ENCODE measurements at places on chromosomes 2 and 18. TPM values are rescaled to one million over a fixed set of nuclear protein-coding genes. Genes with fewer than 3 reads are reported as not detected.

DNA sequence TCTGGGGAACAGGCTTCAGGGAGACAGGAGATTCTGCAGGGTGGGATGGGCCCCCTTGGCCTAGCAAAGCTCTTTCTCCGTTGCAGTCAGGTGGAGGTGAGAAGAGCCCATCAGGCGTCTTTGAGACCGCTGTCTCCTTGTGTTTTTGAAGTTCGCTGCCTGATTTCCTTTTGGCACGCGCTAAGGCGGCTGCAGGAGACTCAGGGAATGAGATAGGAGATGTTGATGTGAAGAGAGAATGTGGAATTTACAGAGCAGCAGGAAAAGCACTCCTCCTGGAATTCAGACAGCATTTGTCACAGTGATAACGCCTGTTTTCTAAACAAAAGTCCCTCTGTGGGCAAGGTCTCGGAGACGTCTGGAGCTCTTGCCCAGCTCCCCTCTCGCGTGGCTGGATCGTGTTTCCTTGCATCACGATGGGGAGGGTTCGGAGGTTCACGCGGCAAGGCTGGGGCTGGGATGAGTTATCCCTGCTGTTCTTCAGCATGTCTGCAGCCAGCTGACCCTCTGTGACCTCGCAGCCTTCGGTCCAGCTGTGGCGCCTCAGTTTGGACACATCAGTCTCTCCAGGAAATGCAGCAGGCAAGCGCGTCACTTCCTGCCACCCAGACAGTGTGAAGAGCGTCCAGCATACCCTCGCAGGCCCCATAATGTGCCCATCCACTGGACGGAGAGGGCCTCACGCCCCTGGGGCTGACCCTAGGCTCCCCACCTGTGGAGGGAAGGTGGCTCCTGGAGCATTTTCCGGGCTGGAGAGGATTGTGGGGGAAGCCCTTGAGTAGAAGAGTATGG lies 30.2 kb downstream of the GLI2 start:
- peak; percentile 73 for DNase-seq

DNA sequence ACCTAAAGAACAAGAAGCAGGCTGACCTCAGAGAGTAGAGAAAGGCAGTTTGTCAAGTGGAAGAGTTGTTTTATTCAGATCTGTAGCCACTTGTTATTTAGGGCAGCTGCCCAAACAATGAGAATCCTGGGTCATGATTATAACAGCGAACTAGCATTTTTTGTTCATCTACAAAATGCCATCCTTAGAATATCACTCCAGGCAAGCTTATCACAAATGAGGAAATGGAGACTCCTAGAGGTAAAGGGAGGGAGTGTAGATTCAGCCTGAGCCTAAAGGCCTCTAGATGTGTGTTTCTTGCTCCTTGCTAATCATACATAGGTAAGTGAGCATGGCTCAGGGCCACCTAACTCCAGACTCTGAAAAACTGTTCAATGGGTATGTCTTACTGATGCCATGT lies 126.1 kb downstream of the HNMT start:
- peak; percentile 21 for DNase-seq

DNA sequence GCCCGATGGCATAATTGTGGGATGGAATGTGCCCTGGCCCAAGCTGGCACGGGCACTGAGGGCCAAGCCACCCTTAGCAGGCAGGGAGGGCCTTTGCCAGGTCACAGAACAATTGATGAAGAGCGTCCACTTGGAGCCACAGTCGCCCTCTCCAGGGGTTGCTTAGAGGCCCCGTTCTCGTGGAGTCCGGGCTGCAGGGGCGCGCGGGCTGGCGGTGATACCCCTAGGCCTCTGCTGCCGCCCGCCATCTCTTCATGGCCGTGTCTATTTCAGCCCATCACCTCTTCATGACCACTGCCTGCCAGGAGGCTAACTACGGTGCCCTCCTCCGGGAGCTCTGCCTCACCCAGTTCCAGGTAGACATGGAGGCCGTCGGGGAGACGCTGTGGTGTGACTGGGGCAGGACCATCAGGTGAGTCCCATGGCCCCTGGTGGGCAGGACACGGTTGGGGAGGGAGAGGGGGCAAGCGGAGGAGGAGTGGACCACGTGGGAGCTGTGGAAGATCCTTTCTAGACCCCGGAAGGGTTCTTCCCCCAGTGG lies 17.6 kb downstream of the RAMP1 start:
- no peak for DNase-seq

DNA sequence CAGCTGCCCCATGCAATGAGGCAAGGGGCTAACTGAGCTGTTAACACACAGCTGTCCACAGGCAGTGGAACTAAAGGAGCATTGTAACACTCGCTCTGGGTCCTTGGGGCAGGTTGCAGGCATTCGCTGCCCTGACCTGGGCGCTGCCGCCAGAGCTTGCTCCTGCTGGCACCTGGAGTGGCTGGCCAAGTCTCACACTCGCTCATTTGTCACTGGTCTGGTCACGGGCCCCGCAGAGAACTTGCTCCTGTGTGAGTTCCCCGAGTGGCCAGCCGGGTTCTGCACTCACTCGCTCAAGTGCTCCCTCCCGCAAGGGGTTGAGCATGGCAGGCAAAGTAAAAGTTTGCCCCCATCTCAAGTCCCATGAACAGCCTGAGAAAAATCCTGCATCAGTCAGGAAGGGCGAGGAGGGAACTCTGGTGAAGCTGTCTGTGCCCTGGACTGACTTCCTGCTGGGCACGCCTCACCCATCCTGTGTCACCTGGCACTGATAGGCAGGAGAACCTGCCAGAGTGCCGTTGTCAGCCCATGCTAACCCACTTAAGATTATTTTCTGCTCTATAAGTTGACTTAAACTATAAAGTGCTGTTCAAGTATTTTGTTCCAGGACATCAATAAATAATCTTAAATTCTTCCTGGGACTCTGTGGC lies 934.8 kb upstream of the GYPC start:
- no peak for DNase-seq

GRCh38 chr2:74740395-74740740 lies 86.3 kb downstream of the SEMA4F start:
- no peak for DNase-seq

- no peak for DNase-seq
Measured at GRCh38 chr2:205568620-205569019, 113.7 kb upstream of the NRP2 start.

Gene CDCA7
- 8.7 TPM for total RNA-seq
